ENCODE measurements at places on chromosomes 13 and 19.

GRCh38 chr13:20702530-20702914 is 977 bp upstream of the IL17D start:
- no peak for DNase-seq

DNA sequence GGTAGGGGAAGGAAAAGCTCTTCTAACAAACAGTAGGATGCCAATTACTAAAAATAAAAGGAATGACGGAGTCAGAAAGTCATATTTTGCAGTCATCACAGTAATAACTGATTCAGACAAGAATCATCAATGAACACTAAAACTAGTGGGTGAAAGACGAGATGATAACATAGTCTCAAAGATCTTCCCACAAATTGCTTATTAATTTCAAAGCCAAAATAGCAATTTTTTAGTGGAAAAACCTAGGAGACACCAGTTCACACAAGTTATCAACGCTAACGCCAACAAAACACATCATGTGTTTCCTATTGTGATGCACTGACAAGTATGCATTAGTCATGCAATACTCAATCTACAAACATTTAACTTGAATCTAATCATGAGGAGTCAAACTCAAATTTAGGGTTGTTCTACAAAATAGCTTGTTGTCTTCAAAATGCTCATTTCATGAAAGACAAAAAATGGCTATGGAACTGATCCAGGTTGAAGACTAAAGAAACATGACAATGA is 18.6 kb downstream of the ZNF233 start:
- no peak for DNase-seq

- no peak for DNase-seq
Measured at GRCh38 chr19:42282819-42283187, 13.8 kb downstream of the CIC start.

- DNase-seq, result no peak
Measured at GRCh38 chr19:55238030-55238429, 9.5 kb upstream of the TMEM86B start.

- DNase-seq, result no peak
Measured at GRCh38 chr13:105336706-105337576, 1198.5 kb downstream of the EFNB2 start.

- no peak for DNase-seq
Measured at GRCh38 chr19:38360839-38361631, 13.3 kb upstream of the PSMD8 start.

DNA sequence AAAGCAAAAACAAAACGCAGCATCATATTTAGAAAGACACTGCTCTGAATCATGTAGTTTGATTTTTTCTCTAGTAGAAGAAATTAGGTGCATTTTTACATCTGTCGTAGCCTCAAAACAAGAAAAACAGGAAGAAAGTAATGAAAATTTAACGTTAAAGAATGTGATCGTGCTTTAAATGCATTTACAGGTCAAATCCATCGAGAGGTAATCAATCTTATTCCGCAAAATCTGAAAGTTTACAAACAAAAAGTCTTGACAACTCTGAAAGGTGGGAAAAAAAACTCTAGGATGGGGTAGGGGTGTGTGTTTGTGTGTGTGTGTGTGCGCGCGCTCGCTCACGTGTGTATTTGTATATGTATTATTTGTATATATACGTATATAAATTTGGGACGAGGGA is 10.2 kb downstream of the POU4F1 start:
- no peak for DNase-seq

GRCh38 chr19:11300811-11301120 is 4.8 kb downstream of the TSPAN16 start:
- no peak for DNase-seq

DNA sequence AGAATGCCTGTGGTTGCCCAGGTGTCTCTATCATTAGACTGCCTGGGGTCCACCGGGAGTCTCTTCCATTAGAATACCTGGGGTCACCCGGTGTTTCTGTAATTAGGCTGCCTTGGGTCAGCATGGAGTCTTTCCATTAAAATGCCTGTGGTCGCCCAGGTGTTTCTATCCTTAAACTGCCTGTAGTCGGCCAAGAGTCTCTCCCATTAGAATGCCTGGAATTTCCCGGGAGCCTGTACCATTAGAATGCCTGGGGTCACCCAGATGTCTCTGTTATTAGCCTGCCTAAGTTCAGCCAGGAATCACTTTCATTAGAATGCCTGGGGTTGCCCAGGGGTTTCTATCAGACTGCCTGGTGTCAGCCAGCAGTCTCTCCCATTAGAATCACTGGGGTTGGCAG is 1492.8 kb downstream of the UQCRFS1 start:
- no peak for DNase-seq

- DNase-seq, result no peak
Measured at GRCh38 chr19:7417671-7418324, 69.1 kb downstream of the ARHGEF18 start.

GRCh38 chr13:101384929-101385328 is 31.4 kb downstream of the NALCN start:
- no peak for DNase-seq

GRCh38 chr13:95605448-95606125 is 38.9 kb downstream of the DZIP1 start:
- DNase-seq, result no peak

GRCh38 chr19:47663435-47663910 is 49.7 kb upstream of the EHD2 start:
- DNase-seq, result no peak

- peak; percentile 31 for DNase-seq
Measured at GRCh38 chr13:38348861-38349389, 726 bp upstream of the UFM1 start.

GRCh38 chr13:96020155-96020575 is 33.0 kb downstream of the UGGT2 start:
- DNase-seq, result no peak

DNA sequence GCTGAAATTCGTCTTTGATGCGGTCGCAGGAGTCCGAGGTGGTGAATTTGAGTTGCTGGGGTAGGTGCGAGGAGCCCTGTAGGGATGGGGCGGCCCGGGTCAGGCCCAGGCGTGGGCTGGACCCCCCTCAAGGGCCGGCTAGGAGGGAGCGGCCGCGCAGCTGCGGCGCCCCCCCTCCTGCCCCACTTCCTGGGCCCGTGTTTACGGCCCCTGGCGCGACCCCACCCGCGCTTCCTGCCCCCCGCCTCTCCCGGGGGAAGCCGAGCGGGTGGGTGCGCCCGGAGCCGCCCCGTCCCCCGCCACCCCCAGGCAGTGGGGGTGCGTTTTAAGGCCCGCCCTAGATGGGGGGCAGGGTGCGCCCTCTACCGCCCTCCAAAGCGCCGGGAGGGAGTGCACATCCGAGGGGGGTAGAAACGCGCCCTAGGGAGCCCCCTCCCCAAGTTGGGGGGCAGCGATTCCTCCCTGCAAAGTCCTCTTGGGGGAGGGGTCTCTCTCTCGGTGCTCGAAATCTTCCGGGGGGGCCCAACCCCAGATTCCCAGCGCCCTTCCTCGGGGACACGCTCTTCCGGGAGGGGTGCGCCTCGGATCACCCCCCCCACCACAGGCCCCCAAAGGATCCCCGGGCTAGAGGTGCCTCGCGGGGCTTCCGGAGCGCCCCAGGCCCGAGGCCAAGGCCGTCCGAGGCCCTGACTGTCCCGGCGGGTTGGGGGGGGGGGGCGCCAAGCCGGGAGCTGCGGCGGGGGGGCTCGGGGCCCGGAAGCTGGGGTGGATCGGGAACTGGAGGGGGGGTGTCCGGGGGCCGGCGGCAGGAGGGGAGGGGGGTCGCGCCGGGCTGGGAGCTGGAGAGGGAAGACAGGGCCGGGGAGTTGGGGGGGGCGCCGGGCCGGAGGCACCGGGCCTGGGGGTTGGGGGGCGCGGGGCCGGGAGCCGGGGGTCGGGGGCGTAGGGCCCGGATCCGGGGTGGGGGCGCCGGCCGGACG is 823 bp downstream of the TLE5 start:
- peak; percentile 48 for DNase-seq

DNA sequence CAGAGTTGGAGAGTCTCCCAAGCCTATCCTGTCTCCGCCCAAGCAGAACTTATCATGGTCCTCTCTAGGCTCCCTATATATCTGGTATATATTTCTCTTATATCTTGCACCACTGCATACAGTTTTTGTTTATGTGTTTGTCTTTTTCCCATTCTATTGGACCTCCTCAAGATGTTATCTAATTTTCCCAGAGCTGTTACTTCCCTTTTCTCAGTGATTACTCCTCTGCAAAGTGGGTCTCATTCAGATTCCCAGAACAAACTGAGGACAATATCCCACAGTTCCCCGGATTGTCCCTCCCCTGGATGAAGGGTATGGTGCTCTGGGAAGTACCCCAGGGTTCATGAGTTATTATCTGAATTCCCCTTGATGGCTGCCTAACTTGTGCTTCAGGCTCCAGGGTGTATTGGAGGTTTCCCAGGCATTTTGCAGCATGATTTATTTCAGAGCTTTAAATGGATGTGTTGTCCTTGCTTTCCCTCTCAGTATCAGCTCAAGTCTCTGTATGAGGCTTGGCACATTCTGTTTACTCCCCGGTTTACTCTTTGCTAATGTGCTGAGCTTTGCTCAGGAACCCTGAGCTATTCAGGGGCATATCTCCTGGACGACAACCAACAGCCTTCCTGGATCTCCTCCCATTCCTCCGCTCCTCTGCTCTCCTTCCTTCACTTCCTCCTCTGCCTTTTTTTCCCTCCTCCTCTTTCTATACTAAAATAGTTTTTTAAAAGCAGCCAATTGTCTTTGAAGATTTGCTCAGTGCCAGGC is 329.3 kb downstream of the SPRY2 start:
- DNase-seq, result no peak

DNA sequence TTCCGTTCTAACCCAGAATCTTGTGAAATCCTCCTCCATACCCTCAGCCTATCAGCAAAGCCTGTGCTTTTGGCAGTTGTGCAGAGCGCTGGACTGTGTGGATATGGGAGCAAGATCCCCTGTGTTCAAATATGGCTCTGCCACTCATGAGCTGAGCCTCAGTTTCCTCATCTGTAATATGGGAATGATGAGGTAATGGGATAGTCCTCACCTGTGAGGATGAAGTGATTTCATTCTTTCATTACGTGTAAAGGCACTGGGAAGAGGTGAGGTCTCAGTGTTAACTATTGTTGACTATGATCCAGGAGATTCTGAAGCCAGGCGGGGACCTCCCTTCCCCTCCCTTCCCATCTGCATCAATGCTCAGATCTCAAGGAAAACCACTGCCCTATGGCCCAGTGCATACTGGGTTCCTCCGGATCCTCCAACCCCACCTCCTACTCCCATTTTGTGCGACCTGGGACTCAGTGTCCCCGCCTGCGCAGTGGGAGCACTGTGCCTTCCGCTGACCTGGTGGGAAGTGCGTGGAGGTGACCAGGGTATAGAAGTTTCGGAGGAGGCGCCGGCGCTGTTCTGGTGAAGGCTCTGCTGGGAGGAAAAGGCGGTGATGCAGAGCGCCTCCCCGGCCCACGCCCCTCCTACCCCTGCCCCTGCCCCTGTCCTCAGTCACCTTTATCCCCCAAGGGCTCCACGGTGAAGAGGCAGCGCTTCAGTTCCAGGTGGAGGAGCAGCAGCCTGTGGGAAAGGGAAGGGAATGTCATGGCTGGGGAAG is 5.0 kb downstream of the FUZ start:
- no peak for DNase-seq

DNA sequence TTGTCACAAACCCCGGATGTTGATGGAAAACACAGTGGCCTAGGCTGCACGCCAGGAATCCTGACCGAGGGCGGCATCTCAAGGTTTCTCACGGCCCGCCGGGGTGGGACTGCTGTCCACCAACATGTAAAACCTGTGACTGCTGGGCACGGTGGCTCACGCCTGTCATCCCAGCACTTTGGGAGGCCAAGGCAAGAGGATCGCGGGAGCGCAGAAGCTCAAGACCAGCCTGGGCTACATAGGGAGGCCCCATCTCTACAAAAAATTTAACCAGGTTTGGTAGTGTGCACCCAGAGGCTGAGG is 11.2 kb downstream of the PLIN4 start:
- DNase-seq, result no peak

DNA sequence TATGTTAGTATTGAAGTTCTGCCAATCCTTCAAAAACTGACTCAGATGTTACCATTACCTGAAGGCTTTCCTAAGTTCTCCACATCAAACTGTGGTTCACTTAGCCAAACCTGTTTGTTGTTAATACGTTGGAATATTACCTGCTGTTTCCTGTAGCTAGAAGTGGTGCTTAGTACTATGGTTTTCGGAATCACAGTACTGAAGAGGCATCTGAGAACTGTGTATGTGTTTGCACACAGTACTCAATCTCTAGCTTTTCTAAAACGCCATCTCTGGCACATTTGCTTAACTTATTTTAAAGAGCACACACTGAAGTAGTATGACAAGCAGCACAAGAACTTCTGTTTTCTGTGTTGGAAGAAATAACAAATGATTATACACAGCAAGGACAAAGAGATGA is 248.2 kb downstream of the SHISA2 start:
- no peak for DNase-seq

DNA sequence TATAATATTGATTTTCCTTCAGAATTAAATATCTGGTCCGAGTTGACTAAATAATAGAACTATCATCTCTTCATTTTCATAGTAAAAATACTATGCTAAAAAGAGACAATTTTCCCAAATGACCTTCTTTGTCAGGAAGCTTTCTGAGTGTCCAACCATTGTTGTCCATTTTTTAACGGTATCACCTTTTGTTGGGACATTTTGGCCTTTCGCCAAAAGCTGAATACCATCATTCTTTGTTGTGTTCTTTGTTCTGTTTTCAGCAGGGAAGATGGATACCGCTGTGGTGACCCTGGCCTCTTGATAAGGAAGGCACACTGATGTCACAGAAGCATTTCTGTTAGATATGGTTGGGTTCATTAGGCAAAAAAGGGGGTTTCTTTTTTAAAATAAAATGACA is 654.4 kb upstream of the GPC6 start:
- DNase-seq, result no peak
